ENCODE measurements at places on chromosomes 12 and 14.

DNA sequence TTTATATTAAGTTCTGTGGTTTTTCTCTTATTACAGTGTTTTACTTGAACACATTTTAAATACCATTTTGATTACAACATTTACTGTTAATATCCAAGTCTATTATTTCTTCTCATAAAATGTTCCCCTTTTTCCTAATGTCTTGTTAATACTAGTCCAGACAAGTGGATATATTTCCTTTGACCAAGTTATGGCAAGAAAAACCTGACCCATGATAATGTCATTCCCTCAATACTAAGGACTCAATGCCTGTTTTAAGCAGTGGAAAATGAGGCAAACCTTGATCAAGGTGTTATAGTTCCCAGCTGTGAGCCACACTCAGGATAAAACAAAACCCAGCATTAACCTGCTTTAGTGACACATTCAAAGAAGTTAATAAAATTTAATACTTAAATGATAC, 12.2 kb downstream of the TRMT5 start:
- H3K4me3 ChIP-seq = no peak overlapping the region
- no peaks in the 10 kb centered on the region for H3K36me3 ChIP-seq

- no peaks in the 10 kb centered on the region for H3K4me1 ChIP-seq
- no peak for DNase-seq
- H3K27me3 ChIP-seq = no peaks in the 10 kb centered on the region
Measured at GRCh38 chr12:100473716-100474150, at the start of gene NR1H4. TSS of gene NR1H4 (plus strand) at chr12:100473866. CDS start at chr12:100493324, 19,458 bp downstream.

DNA sequence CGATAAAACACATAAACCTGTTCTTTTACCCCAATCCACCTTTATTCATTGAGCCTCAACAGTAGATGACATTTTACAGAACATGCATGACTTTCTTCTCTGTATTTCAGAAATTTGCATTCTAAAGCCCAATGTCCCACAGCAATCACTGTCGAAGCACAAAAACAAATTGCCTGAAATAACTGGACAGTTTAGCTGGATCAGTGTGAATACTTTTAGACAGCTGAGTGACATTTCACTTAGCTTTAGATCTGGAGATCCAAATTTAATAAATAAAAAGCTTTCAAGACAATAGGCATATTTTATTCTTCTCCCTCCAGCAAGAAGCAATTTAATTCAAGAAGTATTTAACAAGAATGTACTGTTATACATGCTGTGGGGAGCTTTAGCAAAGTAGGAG, 109.1 kb upstream of the FSCB start:
- H3K4me3 ChIP-seq = no peak overlapping the region
- H3K27me3 ChIP-seq = no peaks in the 10 kb centered on the region
- H3K27ac ChIP-seq = no peak overlapping the region
- DNase-seq = no peak
- no peaks in the 10 kb centered on the region for H3K36me3 ChIP-seq

DNA sequence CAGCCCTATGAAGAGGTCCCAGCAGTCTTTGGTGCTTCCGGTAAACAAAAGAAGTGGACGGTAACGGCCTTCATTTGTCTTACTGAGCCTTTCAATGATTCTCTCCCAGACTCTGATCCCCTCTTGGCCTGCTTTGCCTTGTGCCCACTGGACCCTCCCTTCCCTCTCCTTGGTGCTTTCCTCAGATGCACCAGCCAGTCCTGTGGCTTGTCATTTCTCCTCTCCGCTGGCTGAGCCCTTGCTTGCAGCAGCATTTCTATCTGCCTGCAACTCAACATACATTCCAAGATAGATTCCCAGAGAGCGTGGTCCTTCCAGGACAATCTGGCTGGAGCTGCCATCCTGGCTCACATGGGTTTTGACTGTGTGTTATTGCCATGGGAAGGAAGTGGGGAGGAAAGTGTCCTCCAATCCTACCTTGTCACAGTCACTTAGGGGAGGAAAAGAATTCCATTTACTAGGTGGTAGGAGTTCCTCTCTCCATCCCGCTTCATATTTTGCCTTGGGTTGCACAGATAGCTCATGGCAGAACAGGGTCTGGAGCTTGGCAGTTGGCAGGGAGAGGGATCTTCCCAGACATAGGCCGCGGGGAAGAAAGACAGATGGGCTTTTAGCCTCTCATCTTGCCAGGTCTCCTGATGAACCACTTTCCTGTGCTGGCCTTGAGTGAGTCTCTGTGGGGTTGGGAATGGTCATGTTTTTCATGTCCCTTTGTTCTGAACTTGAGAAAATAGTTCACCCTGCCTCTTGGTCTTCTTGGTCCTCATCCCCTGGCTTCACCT, 92.8 kb upstream of the KCNA1 start:
- no peaks in the 10 kb centered on the region for H3K27me3 ChIP-seq
- H3K4me3 ChIP-seq = no peak overlapping the region
- no peak for DNase-seq
- H3K27ac ChIP-seq = no peak overlapping the region

- peak; percentile 69 for DNase-seq
- peak overlapping the region; percentile 26 for H3K4me3 ChIP-seq
Measured at GRCh38 chr14:100147181-100147631, 12.2 kb downstream of the DEGS2 start.

GRCh38 chr14:81385886-81386285, 14.2 kb downstream of the STON2 start:
- H3K27ac ChIP-seq = no peak overlapping the region
- H3K36me3 ChIP-seq = no peaks in the 10 kb centered on the region
- H3K4me3 ChIP-seq = no peak overlapping the region
- DNase-seq = no peak
- no peaks in the 10 kb centered on the region for H3K4me1 ChIP-seq

DNA sequence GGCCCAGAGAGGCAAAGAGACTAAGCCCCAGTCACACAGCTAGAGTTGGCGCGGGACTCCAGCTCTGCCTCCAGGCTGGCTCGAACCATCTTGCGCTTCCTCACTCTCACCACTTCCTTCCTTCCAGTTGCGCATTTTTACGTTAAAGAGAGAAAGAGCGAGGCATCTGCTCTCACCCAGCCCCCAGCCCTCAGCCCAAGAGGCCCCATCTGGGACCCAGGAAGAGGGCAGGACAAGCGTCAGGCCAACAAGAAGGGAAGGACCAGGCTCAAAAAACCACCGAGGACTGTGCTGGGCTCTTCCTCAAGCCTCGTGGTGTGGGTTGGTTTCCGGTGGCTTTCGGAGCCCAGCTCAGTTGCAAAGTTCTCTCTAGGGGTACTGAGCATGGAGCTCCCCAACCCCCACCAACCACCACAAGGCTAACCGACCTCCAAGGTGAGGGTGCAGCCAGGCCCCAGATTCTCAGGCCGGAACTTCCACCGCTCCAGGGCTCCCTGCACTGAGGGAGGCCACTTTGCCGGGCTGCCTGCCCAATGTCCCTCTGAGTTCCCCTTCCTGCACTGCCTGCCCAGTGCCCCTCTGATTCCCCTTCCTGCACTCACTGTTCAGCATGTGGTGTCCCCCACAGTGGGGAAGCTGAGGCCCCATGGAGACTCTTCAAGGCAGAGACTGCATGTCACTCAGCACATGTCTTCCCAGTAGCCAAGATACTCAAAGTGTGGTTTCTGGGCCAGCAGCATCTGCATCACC, 35.9 kb downstream of the TESC start:
- H3K36me3 ChIP-seq = no peaks in the 10 kb centered on the region
- peak; percentile 34 for DNase-seq
- peaks cover 22% of the 10 kb centered on the region for H3K4me1 ChIP-seq

DNA sequence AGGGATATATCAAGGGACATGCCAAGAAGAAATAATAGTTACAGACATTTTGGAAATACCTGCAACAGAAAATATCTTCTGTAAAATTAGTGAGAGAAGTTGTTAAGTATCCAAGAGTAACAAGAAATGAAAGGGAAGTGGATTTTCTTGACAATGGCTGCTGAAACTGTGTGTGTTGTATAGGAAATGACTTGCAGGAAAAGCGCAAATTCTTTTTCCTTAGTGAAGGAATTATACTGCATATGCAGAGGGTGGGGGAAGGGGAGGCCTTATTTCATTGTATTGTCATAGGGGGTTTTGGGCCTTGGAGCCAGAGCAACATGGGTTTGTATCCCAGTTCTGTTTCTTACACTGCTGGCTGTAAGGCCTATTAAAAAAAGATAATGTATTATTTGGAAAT, 84.4 kb upstream of the DDHD1 start:
- H3K27ac ChIP-seq = no peak overlapping the region
- no peak for DNase-seq

DNA sequence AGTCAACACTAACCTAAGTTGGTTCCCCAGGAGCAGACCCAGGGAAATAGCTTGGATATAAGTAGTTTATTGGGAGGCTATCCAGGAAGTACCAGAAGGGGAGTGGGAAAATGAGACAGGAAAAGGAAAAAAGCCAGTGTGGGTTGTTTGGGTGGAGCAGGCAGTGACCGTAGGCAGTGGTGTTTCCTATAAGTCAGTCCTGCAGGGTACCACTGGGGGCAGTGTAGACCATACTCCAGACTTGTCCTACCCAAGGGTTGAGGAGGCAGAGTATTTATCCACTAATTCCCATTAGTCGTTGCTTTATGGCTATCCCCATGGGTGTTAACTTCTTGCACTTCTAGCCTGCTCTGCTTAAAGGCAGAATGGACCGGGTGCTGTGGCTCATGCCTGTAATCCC, 6.4 kb upstream of the CCDC60 start:
- DNase-seq = no peak
- H3K4me3 ChIP-seq = no peak overlapping the region
- H3K36me3 ChIP-seq = no peaks in the 10 kb centered on the region
- no peak overlapping the region for H3K27ac ChIP-seq

GRCh38 chr14:34300882-34301734, 160.9 kb downstream of the SPTSSA start:
- no peak overlapping the region for H3K27ac ChIP-seq
- DNase-seq = no peak
- no peaks in the 10 kb centered on the region for H3K27me3 ChIP-seq

DNA sequence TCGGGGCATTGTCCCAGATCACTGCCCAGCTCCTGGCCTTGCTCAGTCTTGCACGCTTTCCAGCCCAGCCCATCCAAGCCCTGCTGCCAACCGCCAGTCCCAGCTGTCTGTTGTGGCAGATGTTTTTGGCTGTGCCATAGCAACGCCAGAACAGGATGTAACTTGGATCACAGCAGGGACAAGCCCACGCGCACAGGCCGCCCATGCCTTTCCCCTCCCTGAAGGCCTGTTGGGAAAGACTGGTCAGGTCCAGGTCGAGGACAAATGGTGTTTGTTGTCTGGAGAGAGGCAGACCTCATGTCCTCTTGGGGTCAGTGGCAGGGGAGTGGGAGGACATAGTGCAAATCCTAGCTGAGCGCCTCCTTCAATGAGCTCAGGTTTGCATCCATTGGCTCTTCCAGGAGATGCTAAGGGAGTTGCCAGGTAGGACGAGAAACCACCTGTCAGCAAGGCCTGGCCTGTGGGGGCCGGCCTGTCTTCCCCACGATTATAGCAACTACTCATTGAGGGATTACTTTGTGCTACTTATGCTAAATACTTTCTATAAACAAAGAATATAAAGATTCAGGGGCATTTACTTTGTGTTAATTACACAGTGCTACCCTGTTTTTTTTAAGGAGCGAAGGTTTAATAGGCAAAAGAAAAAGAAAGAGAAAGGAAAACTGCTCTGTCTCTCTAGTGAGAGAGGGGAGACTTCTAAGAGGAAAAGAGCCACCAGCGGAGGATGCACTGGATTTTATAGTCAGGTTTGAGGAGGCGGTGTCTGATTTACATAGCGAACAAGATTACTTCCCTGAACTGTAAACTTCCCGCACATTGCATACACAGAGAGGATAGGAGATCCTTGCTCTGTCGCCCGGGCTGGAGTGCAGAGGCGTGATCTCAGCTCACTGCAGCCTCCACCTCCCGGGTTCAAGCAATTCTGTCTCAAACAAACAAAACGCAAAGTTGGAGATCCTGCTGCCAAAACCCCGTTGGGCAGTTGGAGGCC, 42.8 kb upstream of the CORO1C start:
- H3K27me3 ChIP-seq = peaks cover 19% of the 10 kb centered on the region
- DNase-seq = no peak
- H3K27ac ChIP-seq = no peak overlapping the region
- no peak overlapping the region for H3K4me3 ChIP-seq
- no peaks in the 10 kb centered on the region for H3K4me1 ChIP-seq

GRCh38 chr14:89493877-89494634, 77.0 kb upstream of the FOXN3 start:
- H3K4me3 ChIP-seq = no peak overlapping the region
- DNase-seq = no peak
- H3K4me1 ChIP-seq = peaks cover 3% of the 10 kb centered on the region
